ENCODE measurements at places on chromosomes 13 and 19.

- DNase-seq, result no peak
These were observed 42.3 kb downstream of the POLR1D start for GRCh38 chr13:27663947-27664346.

GRCh38 chr19:44698492-44699201 lies at the start of gene CEACAM16:
Gene CEACAM16 (plus strand): TSS chr19:44699151. CDS start chr19:44701457, 2,306 bp downstream.
- DNase-seq, result no peak

DNA sequence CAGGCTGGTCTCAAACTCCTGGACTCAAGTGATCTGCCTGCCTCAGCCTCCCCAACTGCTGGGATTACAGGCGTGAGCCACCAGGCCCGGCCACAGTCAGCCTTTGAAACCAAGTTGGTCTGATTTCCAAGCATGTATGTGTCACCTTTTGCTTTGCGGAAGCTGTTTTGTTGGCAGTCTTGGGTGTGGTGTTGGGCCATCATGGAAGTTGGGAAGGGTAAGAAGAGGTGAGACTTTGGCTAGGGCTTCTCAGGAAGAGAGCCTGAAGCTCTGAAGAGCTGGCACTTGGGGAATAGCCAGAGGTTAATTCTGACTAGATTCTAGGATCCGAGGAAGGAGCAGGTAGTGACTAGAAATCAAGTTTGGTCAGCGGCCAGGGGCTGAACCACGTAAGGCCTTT lies 2.8 kb downstream of the RSPH6A start:
- no peak for DNase-seq

GRCh38 chr13:73258406-73258805 lies 199.6 kb downstream of the KLF5 start:
- DNase-seq, result no peak

DNA sequence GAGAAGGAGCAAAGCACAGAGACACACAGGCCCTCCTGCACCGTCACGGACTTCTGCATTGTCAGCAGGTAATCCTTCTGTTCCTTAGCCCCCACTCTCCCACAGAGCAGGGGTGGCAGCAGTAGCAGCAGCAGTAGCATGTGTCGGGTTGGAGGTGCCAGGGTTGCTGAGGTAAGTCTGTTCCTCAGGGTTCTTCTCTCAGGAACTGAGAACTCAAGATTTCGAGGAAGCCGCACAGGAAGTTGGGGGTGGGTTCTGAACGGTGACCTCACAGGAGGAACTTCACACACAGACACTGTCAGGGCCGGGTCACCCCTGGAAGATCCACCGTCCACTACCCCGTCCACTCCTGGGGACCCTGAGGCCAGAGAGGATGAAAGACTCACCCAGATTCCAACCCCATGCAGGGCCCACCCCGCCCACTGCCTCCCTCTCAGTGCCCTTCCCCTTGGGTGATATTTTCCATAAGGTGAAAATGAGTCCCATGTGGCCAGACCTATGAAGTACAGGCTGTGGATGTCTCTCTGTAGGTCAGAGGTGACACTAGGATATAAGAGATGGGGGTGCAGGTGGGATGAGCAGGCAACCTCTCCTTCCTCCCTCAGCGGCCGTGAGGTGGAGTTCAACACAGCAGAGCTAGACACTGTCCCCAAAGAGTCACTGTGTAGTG lies at the start of gene SIGLEC12:
SIGLEC12 (minus strand) TSS at position 207 of the 670 bp plus-strand sequence; CDS start at position 140, 67 bp downstream.
- no peak for DNase-seq

DNA sequence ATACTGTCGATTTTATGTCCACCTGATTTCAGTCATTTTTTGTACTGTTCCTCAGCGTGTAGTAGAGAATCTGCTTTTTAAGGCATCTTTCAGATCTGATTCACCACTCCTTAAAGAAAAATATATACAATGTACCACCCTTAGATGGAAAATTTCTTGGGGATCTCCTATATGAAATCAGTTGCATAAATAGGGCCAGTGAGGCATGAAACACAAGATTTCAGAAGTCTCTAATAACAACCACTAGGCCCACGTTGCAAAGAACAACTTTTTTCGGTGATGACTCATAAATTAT lies 1.4 kb downstream of the USP12 start:
- no peak for DNase-seq

DNA sequence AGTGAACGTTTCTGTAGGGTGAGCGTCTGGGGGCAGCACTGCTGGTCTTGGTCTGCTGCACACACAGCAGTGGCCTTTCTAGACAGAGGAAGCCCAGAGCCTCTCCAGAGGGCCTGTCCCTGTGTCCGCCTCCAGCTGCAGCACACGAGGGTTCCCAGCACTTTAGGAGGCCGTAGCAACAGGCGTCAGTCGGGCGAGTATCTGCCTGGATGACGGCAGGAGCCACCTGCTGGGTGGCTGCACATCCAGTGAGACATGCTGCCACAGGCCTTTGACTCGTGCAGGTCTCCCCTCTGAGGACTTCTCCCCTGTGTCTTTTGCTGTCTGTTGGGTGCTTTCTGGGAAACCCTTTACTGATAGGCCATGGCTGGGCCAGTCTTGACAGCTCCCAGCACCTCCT lies 22.1 kb downstream of the AP2A1 start:
- no peak for DNase-seq

- DNase-seq, result no peak
These were observed 40.3 kb downstream of the MPHOSPH8 start for GRCh38 chr13:19673473-19674430.

GRCh38 chr13:24008679-24009078 lies 111.4 kb upstream of the C1QTNF9B start:
- DNase-seq, result no peak

- DNase-seq, result peak; percentile 64
These were observed 26.5 kb upstream of the HOMER3 start for GRCh38 chr19:18967358-18968146.

GRCh38 chr13:52411629-52412028 lies 5.7 kb upstream of the THSD1 start:
- DNase-seq, result no peak

DNA sequence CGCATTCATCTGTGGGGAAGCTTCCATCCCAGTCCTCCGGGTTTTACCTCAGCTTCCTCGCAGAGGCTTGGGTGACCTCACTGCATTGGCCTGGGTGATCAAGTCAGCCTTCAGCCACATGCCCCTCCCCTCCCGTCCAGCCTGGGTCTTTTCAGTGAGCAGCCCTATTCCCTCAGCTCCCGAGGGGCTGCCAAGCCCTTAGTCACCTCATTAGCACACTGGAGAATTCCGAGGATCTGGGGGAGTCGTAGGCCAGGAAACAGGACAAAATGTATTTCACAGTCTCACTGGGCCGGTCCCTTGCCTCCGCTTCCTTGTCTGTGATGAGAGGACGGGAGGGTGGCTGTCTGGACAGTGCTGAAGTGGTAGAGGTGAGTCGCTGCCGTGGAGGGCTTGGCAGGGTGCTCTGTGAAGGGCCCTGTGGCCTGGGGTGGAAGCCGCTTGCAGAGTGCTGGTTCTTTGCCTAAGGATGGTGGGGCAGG lies 19.9 kb downstream of the KDM4B start:
- DNase-seq, result no peak

GRCh38 chr13:74287724-74288169 lies 153.5 kb upstream of the KLF12 start:
- peak; percentile 80 for DNase-seq

DNA sequence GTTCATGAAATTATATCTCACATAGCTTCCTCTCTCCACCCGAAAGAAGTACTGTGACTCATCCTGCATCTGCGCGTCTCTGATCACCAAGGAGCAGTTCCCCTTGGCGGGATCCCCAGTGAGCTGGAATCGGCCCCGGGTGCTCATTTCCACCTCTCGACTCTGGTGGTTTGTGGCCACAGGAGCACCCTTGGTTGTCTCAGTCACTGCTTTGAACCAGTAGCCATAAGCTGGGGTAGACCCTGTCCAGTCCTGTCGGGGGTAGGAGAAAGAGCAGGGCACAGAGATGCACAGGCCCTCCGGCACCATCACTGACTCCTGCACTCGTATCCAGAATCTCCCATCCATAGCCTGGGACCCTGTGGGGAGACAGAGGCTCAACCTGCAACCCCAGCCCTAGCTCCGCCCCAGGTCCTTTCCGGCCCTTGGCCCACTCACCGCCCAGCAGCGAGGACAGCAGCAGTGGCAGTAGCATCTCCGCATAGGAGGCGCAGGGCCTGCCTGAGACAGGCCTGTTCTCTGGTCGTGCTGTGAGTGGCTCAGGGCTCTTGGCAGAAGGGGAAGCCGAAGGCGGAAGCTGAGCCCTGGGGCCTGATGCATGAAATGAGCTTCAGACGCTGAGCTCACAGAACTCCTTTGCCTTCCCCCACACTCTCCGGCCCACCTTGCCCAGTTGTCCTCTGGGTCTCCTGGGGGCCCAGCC lies at the start of gene SIGLEC10:
SIGLEC10 (minus strand) TSS at position 536 of the 703 bp plus-strand sequence; CDS start at position 475, 61 bp downstream.
- no peak for DNase-seq

- no peak for DNase-seq
These were observed 186.7 kb downstream of the COL4A1 start for GRCh38 chr13:110119935-110120905.

DNA sequence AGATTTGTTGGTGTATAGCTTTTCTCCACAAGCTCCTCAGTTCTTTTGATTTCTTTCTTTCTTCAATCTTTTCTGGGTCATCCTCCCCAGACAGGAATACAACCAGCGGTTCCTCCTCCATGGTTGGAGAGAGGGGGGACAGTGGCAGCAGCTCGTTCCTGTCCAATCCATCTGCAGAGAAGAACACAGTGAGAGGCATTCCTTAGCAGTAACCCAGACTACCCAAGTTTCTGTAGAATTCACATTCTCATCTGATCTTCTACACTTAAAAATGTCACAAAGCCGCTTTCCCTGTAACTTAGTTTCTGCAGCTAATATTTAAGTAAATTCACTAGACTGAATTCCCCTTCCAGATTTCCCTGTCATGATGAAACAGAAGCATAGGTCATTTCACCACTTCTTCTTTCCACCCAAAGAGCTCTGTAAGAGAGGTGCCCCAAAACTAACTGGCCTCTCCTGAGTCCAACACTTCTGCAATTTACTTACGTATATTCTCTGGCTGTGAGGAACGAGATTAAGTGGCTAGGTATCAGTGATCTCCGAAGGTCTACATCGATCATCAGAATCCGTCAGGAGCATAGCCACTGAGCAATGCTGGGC lies 171.9 kb downstream of the TBC1D4 start:
- DNase-seq, result no peak

GRCh38 chr19:4318460-4318859 lies 14.1 kb downstream of the FSD1 start:
- DNase-seq, result no peak

DNA sequence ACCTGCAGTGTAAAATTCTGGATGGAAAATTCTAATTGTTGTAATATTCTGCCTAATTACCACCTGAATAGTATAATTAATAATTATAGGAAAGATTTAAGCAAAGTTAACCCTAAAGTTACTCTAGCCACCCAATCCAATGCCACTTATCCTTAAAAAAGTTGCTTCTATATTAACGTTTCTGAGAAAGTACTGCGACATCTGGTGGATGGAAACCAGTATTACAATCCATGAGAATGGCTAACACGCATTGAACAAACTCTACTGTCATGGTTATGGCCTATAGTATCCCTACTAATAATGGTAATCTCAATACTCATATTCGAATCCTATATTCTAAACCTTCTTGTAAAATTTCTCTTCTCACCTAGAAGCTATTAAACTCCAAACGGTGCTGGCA lies 1551.8 kb downstream of the SLITRK1 start:
- DNase-seq, result no peak

GRCh38 chr19:45824041-45824471 lies 8.9 kb upstream of the RSPH6A start:
- DNase-seq, result no peak

DNA sequence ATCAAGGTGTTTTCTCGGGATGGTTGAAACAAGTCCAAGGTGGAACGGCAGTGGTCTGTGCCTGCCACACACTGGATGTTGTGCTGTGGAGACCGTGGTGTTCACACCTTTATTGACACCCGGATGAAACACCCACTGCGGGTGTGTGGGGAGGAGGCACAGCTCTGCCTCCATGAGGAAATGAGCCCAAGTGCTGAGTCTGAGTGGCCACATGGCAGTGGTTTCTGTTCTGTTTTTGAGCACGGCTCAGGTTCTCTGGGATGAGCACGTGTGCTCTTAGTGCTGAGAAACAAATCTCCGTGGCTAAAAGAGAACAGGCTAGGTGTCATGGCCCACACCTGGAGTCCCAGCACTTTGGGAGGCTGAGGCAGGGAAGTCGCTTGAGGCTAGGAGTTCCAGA lies 29.5 kb downstream of the UPF1 start:
- no peak for DNase-seq

GRCh38 chr13:101115762-101116171 lies 300.5 kb downstream of the NALCN start:
- no peak for DNase-seq

- DNase-seq, result no peak
These were observed 1471.8 kb downstream of the EFNB2 start for GRCh38 chr13:105063676-105064075.

DNA sequence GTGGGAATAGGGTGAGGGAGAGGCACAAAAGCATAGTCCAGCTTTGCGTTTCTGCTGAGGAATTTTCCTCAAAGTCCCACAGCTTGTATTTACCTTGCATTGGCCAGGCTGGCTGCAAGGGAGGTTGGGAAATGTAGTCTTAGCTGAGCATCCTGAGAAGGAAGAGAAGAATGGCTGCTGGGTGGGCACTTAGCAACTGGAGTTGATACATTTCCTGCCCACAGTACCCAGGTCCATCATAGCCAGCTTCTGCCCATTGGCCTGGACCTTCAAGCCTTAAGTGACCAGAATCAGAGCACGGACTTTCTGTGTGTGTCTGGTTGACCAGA lies 112.4 kb downstream of the SIPA1L3 start:
- no peak for DNase-seq

DNA sequence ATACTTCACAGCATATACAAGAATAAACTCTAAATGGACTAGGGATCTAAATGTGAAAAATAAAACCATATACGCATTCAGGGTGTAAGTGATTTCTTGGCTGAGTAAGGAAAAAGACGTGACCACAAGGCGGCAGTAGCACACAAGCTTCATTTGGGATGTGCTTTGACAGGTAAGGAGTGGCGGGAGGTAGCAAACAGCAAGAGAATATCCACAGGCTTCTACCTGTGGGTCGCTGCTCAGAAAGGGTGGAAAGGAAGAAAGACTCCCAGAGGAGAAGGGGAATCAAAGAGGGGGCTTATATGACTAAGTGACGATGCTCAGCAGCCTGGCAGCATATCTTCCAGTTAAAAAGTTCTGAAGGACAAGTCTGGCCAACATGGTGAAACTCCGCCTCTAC lies 2.5 kb upstream of the ZNF121 start:
- peak; percentile 47 for DNase-seq

Measured in right renal pelvis (tissue), 4 donors.